ENCODE measurements at places on chromosomes 12 and 14. TPM values are rescaled to one million over a fixed set of nuclear protein-coding genes. Genes with fewer than 3 reads are reported as not detected.
A peak's percentile ranks its signal among the peaks of the same experiment; 100 is the strongest.

Gene RPS6KL1
- total RNA-seq, result 1.9 TPM

Gene PIANP
- total RNA-seq, result 1.9 TPM

Gene RTL1
- not detected for total RNA-seq

Gene SRRM4
- not detected for total RNA-seq

Gene ZNF219
- 13.8 TPM for total RNA-seq

Gene SLCO1B1
- total RNA-seq, result not detected

Gene ALG10
- total RNA-seq, result 9.3 TPM

Gene GLIPR1L1
- total RNA-seq, result not detected

DNA sequence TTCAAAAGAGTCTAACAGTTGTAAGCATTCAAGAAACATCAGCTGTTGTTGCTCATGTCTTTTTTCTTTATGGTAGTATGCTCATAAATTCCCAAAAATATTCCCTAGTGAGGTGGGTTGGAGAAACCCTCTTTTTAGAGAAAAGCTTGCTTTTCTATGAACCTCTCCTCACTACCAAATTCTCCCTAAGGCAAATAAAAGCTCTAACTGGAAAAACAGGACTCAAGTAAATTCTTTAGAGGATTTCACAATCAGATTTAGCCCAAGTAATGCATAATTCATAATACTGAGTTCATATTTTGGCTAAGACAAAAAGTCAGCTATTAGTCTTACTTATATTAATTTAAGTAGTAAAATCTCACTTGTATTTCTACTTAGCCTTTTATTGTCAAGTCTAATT lies 59.1 kb downstream of the DIO2 start:
- DNase-seq, result no peak

DNA sequence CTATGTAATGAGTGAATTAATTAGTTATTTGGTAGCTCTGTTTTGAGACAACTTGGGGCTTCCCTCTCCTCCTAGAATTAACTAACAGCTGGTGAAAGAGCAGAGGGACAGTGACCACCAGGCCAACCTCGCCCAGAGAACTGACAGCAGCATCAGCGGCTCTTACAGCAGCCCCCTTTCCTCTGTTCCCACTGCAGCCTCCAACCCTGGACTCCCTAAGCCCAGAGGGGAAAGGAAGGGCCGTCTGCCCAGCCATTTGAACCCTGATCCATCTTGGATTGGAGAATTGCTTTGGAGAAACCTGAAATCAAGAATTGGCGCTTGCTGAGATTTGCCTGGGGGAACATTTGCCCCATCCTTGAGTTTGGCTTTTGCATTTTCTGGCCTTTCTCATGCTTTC lies 45.5 kb downstream of the B4GALNT3 start:
- no peak for DNase-seq

- DNase-seq, result no peak
These were observed 20.4 kb downstream of the JDP2 start for GRCh38 chr14:75448209-75448608.

GRCh38 chr12:11592484-11592883 lies 57.0 kb upstream of the ETV6 start:
- no peak for DNase-seq

DNA sequence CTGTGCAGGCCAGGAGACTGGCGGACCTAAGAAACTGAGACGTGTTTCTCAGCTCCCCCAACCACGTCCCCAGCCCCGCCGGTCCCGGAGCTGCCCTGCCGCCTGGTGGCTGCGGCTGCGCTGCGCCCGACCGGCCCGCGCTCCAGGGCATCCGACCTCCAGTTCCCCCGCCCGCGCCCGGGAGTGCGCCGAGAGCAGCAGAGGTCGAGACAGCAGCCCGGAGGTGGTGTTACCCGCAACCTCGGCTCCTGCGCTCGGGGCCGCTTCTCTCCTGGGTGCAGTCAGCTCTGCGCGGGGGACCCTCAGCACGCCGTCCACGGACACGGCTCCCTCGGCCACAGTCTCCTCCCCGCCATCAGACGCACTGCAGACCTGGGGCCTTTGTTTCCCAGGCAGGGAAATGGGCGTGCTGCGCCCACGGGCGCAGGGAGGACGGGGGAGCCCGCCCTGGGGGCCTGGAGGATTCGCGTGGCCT lies 21.6 kb upstream of the GPR132 start:
- DNase-seq, result peak; percentile 70

DNA sequence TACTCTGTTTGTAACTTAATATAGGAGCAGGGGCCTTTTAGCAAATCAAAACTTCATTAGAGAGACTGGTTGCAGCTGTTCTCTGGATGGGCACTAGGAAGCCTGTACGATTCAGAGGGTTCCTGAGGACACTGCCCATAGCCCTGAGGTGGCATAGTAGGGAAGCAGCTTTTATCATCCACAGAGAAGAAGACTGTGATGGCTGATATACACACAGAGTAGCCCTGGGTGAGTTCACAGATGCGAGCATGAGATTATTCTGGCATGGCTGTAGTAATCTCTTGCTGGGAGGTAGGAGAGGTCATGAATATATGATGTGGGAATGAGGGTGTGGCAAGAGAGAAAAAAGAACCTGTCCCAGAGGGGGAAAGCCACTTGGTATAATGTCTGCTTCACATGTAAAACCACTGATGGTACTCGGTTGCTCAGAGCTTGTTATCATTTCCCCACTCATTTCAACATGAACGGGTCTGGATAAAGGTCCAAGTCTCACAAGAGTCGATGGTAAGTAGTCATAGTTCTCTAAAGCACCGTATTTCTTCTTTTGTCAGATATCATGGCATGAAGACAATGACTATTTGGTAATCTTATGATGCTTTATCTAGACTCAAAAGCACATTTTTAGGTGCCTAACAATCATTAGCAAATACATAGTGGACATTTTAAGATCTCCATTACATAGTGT lies 52.0 kb downstream of the PEBP1 start:
- no peak for DNase-seq

DNA sequence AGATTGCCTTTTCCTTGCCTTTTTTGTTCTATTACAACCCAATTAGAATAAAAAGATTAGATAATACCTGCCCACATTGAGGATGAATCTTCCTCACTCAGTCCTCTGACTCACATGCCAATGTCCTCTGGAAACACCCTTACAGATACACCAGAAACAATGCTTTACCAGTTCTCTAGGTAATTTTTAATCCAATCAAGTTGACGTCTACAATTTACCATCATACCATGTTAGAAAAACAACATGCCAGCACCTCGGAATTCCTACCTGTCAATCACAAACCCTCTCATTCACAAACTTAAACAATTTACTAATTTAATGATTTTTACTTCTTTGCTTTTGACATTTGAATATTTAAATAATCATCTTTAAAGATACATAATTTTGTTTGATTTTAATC lies 953.8 kb downstream of the TRHDE start:
- no peak for DNase-seq

DNA sequence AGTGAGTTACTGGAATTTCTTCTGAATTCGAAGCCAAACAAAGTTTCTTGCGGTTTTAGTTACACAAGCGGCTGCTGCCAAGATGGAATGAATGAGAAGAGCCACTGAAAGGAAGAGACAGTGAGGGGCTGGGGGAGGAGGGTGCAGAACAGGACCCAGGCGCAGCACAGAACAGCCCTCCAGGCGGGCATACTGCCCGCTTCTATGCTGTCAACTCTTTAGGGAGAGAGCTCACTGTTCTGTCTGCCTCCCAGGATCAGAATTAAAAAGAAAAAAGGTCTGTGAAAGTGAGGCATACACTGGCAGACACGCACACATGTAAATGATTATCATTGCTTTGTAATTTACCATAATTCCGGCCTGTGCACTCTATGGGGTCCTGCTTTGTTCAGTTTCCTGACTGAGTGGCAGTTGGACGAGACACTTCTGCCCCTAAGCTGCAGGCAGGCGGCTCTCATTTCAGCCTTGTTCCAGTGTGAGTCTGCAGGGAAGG lies 231.6 kb downstream of the CACNA1C start:
- no peak for DNase-seq

- no peak for DNase-seq
These were observed 22.6 kb downstream of the BCL11B start for GRCh38 chr14:99249389-99249788.

DNA sequence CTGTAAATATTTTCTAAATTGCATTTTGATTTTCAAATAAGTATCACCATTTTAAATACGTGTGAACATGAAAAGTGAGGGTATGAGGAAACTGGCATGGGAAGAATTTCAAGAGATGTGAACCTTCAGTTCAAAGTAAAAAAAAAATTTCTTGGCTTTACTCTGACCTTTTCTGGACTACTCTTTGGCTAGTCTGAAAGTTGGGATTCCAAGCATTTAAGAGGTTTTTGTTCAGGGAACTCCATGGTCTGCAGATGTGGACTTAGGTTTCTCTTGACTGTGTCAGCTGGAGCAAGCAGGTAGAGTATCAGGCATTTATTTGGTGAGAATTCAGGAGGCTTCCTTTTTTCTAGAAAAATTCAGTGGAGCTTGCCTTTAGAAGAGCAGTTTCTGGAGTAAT lies 311.6 kb downstream of the LRIG3 start:
- no peak for DNase-seq

DNA sequence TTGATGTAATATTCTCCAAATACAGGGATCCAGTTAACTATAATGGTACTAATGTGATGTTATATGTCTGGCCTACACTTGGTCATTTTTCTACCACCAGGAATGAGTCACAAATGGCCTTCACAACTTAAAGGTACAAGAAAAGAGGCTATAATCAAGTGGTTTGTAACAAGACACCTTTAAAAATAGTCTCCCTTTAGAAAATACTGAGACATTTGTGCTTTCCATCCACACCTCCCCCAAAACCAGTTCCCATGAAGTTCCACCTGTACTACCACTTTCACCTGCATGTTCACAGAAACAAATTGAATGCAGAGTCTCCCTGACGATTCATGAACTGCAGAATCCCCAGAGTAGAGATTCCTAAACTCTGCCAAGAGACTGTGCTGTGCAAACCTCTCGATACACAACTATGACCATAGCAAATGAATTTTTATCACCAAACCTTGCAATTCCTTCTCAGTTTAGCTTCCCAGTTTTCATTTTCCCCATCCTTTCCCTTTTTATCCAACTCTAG lies 6.0 kb downstream of the BTG1 start:
- DNase-seq, result no peak

- DNase-seq, result no peak
These were observed 339.8 kb downstream of the PCNX1 start for GRCh38 chr14:71247106-71247505.

GRCh38 chr12:4779749-4780148 lies 59.5 kb downstream of the GALNT8 start:
- no peak for DNase-seq

- DNase-seq, result no peak
These were observed 36.7 kb upstream of the IL22 start for GRCh38 chr12:68290126-68290525.

Data from T-helper 17 cell (primary cell).